WTC11 (cell line): ENCODE measurements at places on chromosomes 13 and 19. TPM values are rescaled to one million over a fixed set of nuclear protein-coding genes. Genes with fewer than 3 reads are reported as not detected.

DNA sequence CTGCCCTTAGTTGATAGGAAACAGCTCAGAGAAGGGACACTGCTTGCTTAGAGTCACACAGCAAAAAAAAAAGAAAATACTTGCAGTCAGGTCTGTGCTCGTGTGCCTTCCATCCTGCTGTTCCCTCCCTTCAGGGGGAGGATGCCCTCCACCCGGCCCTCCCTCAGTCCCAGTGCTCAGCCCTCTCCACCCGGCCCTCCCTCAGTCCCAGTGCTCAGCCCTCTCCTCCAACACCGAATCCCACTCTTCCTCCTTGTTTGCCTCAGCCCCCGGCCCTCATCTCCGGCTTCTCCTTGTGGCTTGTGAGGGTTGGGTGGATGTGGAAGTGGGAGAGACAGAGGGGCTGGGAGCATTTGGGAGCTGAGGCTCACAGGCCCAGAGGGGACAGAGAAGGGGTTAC, 5.8 kb downstream of the TFPT start:
- no peak for DNase-seq

- no peak for DNase-seq
Measured at GRCh38 chr13:98301721-98302120, 124.7 kb upstream of the RNF113B start.

DNA sequence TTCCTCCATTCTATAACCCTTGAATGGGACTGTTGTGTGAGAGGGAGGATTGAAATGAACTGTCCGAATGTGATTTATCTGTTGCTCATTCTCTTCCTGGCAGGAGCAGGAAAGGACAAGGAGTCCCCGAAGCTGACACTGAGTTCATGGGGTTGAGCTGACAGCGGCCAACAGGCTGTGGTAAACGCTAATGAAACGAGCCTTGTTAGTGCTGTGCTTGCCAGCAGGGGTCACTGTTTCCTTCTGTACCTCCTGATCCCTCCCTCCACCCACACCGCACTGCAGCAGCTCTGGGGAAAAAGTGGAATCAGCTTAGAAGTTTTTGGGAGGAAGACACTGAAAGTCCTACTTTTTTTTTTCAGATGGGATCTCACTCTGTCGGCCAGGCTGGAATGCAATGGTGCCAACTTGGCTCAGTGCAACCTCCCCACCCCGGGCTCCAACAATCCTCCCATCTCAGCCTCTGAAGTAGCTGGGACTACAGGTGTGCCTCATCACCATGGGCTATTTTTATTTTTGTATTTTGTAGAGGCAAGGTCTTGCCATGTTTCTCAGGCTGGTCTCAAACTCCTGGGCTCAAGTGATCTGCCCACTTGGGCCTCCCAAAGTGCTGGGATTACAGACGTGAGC, 6.7 kb upstream of the ZNF761 start:
- peak; percentile 85 for DNase-seq

DNA sequence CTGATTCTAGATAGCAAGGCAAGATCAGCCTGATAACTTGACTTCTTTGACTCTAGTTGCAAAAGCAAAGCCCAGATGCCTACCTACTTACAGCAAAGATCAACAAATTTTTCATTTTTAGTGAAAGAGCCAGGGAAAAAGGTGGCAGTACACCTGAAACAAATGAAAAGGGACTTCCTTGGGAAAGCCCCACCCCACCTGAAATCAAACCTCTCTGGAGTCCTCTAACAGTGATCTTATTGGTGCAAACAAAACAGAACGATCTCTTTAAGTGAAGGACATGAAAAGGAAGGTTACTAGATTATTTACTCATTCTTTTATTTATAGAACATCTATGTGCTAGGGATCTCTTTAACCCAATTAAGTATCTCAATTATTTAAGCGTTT, 507 bp upstream of the LCP1 start:
- DNase-seq: no peak

- DNase-seq: no peak
Measured at GRCh38 chr13:40215311-40215710, 451.1 kb downstream of the FOXO1 start.

Gene ZMYM5
- 10.1 to 10.7 TPM (median 10.3 TPM) in 3 replicates for total RNA-seq

Gene VN1R4
- total RNA-seq: not detected in 3 replicates

- DNase-seq: no peak
Measured at GRCh38 chr13:25112695-25113255, 16.8 kb downstream of the PABPC3 start.

GRCh38 chr13:99966064-99966805, 5.3 kb downstream of the ZIC5 start:
- no peak for DNase-seq

Gene CBY2
- total RNA-seq: 0.50 to 0.74 TPM in 2 of 3 replicates, not detected in the other

Gene FARP1
- 80.8 to 96.6 TPM (median 91.1 TPM) in 3 replicates for total RNA-seq

Gene SHANK1
- total RNA-seq: 3.9 to 8.7 TPM (median 5.0 TPM) in 3 replicates

Gene GPR32
- total RNA-seq: not detected in 3 replicates

Gene SHC2
- 8.4 to 9.8 TPM (median 9.0 TPM) in 3 replicates for total RNA-seq

- no peak for DNase-seq
Measured at GRCh38 chr19:45764945-45765701, 3.9 kb downstream of the SIX5 start.

GRCh38 chr19:50384685-50385535, 763 bp downstream of the POLD1 start:
- DNase-seq: no peak

- no peak for DNase-seq
Measured at GRCh38 chr19:15831626-15832025, 16.2 kb upstream of the OR10H1 start.

Gene TJP3
- total RNA-seq: 36.2 to 44.0 TPM (median 39.7 TPM) in 3 replicates

DNA sequence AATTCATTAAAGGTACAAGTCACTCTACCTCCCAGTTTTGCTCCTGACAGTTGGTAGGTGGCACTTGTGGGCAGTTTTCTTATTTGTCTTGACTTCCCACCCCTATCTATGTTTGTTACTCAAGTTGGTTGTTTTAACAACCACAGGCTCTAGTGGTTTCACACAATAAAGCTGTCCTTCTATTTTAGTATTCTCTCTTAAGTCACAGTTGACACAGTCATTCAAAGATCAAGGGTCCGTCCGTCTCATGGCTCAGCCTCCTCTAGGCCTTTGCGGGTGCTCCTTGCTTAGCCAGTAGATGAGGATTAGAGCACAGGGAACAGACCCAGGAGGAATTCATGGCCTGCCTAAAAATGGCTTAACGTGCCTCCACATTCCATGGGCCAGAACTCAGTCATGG, 573.7 kb downstream of the IRS2 start:
- DNase-seq: no peak

GRCh38 chr13:62747629-62748028, 1332.0 kb upstream of the PCDH20 start:
- no peak for DNase-seq

DNA sequence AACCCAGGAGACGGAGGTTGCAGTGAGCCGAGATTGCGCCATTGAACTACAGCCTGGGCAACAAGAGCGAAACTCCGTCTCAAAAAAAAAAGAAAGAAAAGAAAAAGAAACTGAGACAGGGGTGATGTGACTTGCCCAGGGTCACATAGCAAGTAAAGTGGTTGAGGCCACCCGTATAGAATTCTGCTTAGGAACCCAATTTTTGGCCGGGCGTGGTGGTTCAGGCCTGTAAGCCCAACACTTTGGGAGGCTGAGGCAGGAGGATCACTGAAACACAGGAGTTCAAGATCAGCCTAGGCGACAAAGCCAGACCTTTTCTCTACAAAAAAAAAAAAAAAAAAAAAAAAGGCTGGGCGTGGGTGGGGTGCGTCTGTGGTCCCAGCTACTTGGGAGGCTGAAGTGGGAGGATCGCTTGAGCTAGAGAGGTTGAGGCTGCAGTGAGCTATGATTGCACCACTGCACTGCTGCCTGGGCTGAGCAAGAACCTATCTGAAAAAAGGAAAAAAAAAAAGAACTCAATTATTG, 1.3 kb downstream of the SNRPA start:
- no peak for DNase-seq

DNA sequence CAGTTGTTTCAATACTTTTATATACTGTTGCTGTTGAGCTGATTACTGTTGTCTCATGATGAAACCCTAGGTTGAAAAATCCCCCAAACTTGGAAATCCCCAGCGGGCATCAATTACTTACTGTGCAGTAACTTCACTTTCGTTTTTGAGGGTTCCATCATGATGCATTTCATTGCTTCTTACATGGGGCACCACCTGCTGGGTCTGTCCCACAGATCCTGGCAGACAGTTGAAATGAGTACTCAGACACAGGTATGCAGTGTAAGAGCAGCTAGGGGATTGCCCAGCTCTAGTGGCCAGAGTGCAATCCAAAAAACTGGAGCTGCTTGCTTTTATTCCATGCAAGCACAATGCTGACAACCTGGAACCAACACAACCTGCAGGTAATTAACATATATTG, 132.5 kb upstream of the ZNF91 start:
- no peak for DNase-seq

- no peak for DNase-seq
Measured at GRCh38 chr13:72970956-72971355, 87.8 kb upstream of the KLF5 start.

GRCh38 chr19:16164222-16164890, 9.0 kb downstream of the CIB3 start:
- no peak for DNase-seq

Gene SERTAD1
- total RNA-seq: 6.8 to 8.6 TPM (median 7.4 TPM) in 3 replicates

Gene NKPD1
- total RNA-seq: 0.57 to 1.1 TPM (median 0.76 TPM) in 3 replicates

GRCh38 chr13:96431044-96431581, 341.2 kb downstream of the HS6ST3 start:
- DNase-seq: no peak

- no peak for DNase-seq
Measured at GRCh38 chr13:113732176-113732960, 26.7 kb upstream of the TMEM255B start.

GRCh38 chr19:37953918-37954303, 46.9 kb downstream of the SIPA1L3 start:
- DNase-seq: no peak

DNA sequence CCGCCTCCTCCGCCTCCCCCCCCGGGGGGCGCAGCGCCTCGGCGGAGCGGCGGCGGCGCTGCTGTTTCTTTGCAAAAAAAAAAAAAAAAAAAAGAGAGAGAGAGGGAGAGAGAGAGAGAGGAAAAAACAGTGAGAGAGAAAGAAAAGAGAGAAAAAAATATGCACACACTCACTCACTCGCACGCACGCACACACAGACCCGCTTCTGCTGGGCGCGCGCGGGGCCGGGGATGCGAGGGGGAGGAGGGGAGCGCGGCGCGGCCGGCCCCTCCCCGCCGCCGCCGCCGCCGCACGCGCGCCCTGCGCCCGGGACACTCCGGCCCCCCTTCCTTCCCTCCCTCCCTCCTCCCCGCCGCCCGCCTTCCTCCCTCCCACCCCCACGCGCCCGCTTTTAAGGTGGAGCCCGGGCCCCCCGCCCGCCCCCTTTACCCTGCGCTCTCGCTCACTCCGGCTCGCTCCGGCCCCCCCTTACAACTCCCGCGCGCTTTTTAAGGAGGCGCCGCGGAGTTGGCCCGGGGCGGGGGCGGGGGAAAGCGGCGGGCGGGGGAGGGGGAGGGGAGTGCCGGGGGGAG, at the start of gene SAMD1:
SAMD1 (minus strand) TSS at position 243 of the 572 bp plus-strand sequence.
- peak; percentile 81 for DNase-seq

- DNase-seq: no peak
Measured at GRCh38 chr13:99140831-99141230, 59.8 kb upstream of the UBAC2 start.

- DNase-seq: no peak
Measured at GRCh38 chr19:30513082-30513411, 140.9 kb downstream of the ZNF536 start.

DNA sequence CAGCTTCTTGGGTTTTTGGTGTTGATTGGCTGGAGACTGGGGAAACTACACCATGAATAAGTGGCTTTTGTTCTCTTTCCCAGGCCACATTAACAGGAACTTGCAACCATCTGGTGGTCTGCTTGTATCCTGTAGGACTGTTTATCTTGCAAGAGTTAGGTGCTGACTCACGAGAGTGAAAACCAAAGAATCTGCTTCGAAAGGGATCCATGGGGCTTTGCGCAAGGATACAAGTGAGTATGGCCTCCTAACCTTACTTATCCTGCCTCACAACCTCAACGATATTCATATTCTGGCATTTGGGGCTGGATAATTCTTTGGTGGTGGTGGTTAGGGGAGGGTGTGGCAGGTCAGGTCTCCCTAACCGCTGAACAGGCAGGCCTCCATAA, 4.7 kb upstream of the SIGLECL1 start:
- no peak for DNase-seq

Gene FPR3
- not detected in 3 replicates for total RNA-seq

Gene SLC15A1
- total RNA-seq: 2.3 to 3.0 TPM (median 2.8 TPM) in 3 replicates

Gene PTH2
- 1.0 to 1.7 TPM (median 1.5 TPM) in 3 replicates for total RNA-seq

- no peak for DNase-seq
Measured at GRCh38 chr13:112341976-112342735, 34.0 kb upstream of the SPACA7 start.

Gene KHSRP
- total RNA-seq: 528 to 572 TPM (median 549 TPM) in 3 replicates

GRCh38 chr19:22603518-22604440, 30.3 kb upstream of the ZNF492 start:
- no peak for DNase-seq

DNA sequence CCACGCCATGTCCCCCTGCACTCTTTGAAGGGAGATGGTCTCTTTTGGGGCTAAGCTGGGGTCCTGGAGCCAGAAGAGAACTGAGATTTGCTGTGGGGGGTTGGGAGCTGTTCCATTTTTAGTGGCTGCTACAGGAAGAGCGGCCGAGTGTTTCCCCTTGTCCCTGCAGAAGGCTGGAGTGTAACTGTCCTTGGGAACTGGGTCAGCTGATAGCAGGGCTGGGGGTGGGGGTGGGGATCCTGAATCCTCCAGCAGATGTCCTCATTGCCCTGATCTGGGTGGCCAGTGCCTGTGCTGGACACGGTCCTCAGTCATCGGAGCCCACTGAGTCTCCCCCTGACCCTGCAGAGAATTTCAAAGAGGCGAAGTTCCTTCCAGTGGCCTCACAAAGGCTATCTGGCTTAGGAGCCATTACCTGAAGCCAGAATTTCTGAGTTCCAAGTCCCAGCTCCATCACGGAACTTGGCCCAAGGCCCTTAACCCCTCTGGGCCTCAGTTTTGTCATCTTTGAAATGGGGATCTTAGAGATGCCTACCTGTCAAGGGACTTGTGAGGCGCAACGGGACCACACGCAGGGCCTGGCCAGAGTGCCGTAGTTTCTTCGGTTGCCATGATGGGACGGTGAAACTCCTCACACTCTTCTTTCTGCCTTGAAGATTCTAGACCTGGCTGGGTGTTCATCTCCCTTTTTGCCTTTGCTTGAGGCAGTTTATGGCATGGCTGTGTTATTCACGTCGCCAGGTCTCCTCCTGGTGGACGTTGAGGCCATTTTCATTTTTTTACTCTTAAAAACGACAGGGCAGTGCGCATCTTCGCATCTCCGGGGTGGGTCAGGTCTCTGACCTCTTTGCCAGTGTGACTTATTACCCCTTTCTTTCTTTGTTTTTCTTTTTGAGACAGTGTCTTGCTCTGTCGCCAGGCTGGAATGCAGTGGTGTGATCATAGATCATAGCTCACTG, 51.9 kb downstream of the DNM2 start:
- no peak for DNase-seq

Gene BAX
- total RNA-seq: 346 to 387 TPM (median 351 TPM) in 3 replicates

Gene MCEMP1
- not detected in 3 replicates for total RNA-seq

GRCh38 chr13:102913914-102914313, 68.1 kb downstream of the ERCC5 start:
- no peak for DNase-seq

- DNase-seq: no peak
Measured at GRCh38 chr13:70623239-70623638, 515.0 kb upstream of the KLHL1 start.
